Astrocyte (in vitro differentiated cells and primary cell): ENCODE measurements at places on chromosomes 3 and 15. TPM values are rescaled to one million over a fixed set of nuclear protein-coding genes. Genes with fewer than 3 reads are reported as not detected.

The MUC13 gene
- not detected in 2 replicates for total RNA-seq

DNA sequence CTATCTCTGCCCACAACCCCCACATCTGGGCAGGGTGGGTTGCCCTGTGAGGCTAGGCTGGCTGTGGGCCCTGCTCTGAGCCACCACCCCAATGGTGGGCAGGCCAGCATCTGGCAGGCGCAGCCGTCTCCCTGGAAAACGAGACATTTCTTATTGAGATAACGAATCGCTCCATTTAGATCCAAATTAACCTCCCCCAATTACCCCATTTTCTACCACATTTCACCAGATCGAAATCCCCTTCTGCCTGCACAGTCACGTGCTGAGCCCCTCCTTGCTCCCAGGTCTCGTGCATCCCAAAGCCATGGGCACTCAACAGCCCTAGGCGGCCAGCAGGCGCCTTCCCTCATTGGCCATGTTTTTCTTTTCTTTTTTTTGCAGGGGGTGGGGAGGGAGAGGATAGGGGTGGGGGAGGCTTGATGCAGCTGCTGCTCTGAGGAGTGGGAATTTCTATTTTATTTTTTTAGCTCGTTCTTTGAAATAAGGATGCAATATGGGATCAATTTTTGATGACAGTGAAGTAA, 53.0 kb upstream of the TMEM115 start:
- no peaks in the 10 kb centered on the region for H3K4me1 ChIP-seq
- no peaks in the 10 kb centered on the region for H3K36me3 ChIP-seq
- H3K4me3 ChIP-seq: no peak overlapping the region
- no peak overlapping the region for H3K27ac ChIP-seq
- DNase-seq: no peak
- H3K27me3 ChIP-seq: peaks cover 4% of the 10 kb centered on the region

The FBLN2 gene
- total RNA-seq: 36.6 and 57.3 TPM in 2 replicates

- H3K27ac ChIP-seq: no peak overlapping the region
- peaks cover 24% of the 10 kb centered on the region for H3K36me3 ChIP-seq
- no peak for DNase-seq
- H3K27me3 ChIP-seq: no peaks in the 10 kb centered on the region
Observed at GRCh38 chr3:123110282-123110975, 43.6 kb downstream of the PDIA5 start.

DNA sequence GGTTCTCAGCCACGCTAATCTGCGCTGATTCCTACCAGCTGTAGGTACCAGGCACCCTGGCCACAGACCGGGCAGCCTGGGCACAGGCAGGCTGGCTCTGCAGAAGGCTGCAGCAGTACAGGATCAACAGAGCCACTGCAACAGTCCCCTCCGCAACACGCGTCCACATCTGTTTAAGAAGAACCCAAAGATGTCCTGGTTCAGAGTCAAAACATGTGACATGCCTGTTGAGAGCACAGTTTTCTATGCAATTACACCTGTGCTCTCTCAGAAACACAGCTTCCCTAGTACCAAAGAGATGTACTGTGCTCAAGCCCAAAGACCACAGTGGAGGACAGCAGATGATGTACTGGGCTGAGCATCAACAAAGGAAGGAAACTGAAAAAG, 18.8 kb downstream of the LRIG1 start:
- no peak overlapping the region for H3K27ac ChIP-seq
- H3K4me3 ChIP-seq: no peak overlapping the region
- H3K4me1 ChIP-seq: peaks cover 68% of the 10 kb centered on the region
- DNase-seq: no peak
- no peaks in the 10 kb centered on the region for H3K36me3 ChIP-seq

DNA sequence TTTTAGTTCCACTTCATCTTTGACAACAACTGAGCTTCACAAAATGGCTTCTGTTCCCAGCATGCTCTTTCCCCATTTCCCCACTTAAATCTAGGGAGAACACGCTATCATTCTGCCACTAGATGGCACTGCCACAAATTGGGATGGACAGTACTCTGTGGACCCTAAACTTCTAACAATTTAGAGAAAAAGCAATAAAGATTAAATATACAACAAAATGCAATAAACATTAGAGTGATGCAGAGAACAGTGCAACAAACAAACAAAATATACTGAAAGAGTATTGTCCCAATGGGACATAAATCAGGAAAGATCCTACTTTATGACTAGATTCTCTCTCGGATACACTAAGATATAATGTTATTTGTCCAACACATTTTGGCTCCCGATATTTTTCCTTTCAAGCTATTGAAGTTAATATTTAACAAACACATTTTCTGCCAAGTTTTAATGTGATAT, 169.7 kb upstream of the TMCO5A start:
- H3K27me3 ChIP-seq: no peaks in the 10 kb centered on the region
- H3K36me3 ChIP-seq: no peaks in the 10 kb centered on the region
- no peak overlapping the region for H3K4me3 ChIP-seq
- DNase-seq: peak; percentile 34
- H3K4me1 ChIP-seq: peaks cover 4% of the 10 kb centered on the region

GRCh38 chr15:25739687-25740121, 123.4 kb downstream of the ATP10A start:
- H3K4me1 ChIP-seq: peaks cover 12% of the 10 kb centered on the region
- no peaks in the 10 kb centered on the region for H3K36me3 ChIP-seq
- no peak overlapping the region for H3K4me3 ChIP-seq
- no peaks in the 10 kb centered on the region for H3K27me3 ChIP-seq
- no peak overlapping the region for H3K27ac ChIP-seq

The GOLGA6L7 gene
- total RNA-seq: not detected in 2 replicates

DNA sequence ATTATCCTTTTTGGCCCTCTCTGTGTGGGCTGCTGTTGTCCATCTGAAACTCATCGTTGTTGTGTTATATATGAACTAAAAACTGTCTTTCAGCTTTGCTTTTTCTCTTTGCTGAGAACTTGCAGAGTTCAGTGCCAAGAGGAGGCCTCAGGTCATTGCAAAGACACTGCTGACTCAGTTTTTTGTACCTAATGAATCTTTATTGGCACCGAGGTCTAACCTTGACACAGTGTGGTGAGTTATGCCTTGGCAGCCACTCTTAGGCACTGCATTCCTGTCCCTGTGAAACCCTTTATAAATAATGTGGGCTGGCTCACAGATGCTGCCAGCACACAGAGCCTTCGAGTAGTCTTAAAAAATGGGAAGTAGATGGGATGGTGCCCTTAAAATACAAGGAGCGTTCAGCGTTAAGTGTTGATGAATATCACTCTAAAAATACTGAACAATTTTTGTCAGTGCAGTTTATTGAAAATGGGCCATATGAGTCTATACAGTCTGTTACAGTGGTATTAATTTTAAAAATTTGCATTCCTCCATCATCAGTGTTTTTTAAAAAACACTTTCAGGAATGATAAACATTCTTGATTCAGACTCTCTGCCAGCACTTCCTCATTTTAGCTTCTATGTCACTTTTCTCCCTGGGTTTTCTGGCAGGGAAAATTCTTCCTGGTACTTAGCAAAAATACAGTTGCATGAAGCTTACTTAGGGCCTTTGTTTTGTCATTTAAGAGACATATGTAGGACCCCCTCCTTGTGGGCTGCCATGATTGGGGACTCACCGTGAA, 234.1 kb downstream of the CACNA2D3 start:
- H3K36me3 ChIP-seq: no peaks in the 10 kb centered on the region
- peaks cover 5% of the 10 kb centered on the region for H3K4me1 ChIP-seq
- H3K27me3 ChIP-seq: no peaks in the 10 kb centered on the region
- H3K27ac ChIP-seq: no peak overlapping the region

GRCh38 chr3:169028716-169029115, 634.8 kb downstream of the MECOM start:
- H3K27ac ChIP-seq: peak overlapping the region; percentile 31
- DNase-seq: peak; percentile 34
- H3K27me3 ChIP-seq: no peaks in the 10 kb centered on the region
- H3K36me3 ChIP-seq: no peaks in the 10 kb centered on the region
- H3K4me3 ChIP-seq: no peak overlapping the region
- H3K4me1 ChIP-seq: peaks cover 20% of the 10 kb centered on the region

- H3K4me1 ChIP-seq: no peaks in the 10 kb centered on the region
- no peaks in the 10 kb centered on the region for H3K27me3 ChIP-seq
- no peak overlapping the region for H3K4me3 ChIP-seq
- no peaks in the 10 kb centered on the region for H3K36me3 ChIP-seq
Observed at GRCh38 chr15:52306270-52306669, 10.7 kb upstream of the MYO5C start.

DNA sequence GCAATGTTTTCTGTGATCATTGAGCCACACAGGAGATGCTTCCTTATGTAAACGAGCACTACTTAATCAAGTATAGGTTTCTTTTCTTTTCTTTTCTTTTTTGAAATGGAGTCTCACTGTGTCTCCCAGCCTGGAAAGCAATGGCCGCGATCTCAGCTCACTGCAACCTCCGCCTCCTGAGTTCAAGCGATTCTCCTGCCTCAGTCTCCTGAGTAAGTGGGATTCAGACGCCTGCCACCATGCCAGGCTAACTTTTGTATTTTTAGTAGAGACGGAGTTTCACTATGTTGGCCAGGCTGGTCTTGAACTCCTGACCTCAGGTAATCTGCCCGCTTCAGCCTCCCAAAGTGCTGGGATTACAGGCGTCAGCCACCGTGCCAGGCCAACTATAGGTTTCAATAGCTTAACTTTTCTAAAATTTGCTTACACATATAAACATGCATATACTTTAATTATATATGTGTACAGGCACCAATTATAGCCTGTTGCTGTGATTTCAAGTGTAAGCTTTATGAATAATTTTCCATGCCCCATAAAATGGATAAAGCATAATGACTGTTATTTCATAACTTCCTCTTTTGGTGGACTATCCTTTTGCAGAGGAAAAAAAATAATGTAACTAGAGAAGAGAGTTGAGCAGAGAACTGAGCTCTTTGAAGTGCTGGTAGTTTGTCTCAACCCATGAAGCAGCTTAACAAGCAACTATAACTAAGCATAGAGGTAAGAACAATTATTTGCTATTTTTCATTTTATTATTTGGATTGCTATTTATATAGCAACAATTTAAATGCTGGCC, 24.8 kb upstream of the MBNL1 start:
- no peaks in the 10 kb centered on the region for H3K4me1 ChIP-seq
- no peak for DNase-seq

The ZNF620 gene
- 2.9 and 4.2 TPM in 2 replicates for total RNA-seq

The CFAP20DC gene
- 0.57 and 0.89 TPM in 2 replicates for total RNA-seq

The GOLGA8J gene
- total RNA-seq: 0.67 TPM in 1 of 2 replicates, not detected in the other

DNA sequence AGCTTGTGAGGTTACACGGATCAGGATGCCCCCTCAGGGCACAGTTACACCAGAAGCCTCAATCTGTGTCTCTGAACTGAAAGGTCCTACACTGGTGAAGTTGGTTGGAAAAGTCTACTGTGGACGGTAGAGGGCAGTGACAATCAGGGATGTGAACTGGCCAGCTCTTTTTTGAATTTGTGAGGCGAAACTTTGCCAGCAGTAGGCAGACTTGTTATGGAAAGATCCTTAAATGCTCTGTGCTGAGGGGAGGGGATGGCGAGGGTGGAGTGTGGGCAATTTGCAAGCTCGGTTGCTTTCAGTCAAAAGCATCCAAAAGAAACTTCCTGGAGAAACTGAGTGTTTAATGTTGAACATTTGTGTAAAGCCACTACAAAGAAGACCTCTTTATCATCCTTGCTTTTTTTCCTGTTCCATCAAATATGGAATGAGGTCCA, 127.4 kb upstream of the ABHD17C start:
- peaks cover 22% of the 10 kb centered on the region for H3K4me1 ChIP-seq
- H3K36me3 ChIP-seq: no peaks in the 10 kb centered on the region
- DNase-seq: peak; percentile 76
- no peak overlapping the region for H3K4me3 ChIP-seq

DNA sequence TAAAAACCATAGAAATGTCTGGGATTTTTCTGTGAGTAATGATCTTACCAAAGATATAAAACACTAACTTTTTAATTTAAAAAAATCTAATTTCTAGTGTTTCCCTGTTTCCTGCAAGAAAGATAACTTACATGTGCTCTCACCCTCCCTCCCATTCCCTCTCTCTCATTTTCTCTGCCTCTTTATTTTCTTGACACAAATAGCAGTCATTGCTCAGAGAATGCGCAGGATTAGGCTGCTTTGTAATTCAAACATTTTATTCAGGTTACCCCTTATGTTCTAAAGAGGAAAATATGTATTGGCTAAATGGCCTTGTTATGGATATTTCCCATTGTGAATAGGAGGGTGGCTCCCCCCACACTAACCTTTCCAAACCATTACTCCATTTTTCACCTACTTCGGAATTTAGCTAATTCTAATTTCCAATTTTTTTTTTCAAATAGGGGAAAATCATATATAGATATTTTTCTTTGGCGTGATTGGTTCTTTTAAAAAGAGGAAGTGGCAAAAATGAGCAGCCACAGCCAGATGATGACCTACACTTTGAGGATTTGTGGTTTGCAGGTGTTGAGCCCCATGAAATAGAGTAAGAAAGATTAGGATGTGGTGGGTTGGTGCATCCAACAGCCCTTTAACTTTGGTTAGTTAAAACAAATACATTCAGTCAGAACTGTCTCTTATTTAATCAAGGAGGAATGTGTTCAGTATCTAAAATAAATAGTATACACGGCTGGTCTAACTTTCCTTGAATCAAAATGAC, 554.4 kb downstream of the IGSF11 start:
- H3K4me3 ChIP-seq: no peak overlapping the region
- no peaks in the 10 kb centered on the region for H3K36me3 ChIP-seq
- no peaks in the 10 kb centered on the region for H3K27me3 ChIP-seq
- no peaks in the 10 kb centered on the region for H3K4me1 ChIP-seq
- no peak for DNase-seq

DNA sequence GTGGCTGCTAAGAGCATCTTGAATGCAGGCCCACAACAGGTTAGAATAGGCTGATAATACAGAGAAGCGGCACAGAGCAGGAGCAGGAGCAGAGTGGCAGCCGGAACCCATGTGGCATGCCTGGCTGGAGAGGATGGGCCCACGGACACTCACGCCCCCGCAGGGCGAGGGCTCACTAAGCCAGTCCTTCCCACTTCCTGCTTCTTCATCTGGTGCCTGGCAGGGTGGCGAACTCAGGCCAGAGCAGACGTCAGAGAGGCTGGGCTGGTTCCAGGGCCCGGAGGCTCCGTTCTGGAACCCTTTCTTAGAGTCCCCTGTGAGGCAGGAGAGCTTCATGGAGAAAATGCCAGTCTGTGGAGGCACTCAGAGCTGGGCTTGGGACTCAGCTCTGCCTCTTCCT, 195.1 kb downstream of the NTRK3 start:
- H3K27ac ChIP-seq: no peak overlapping the region
- no peaks in the 10 kb centered on the region for H3K27me3 ChIP-seq
- no peaks in the 10 kb centered on the region for H3K4me1 ChIP-seq
- no peaks in the 10 kb centered on the region for H3K36me3 ChIP-seq
- no peak for DNase-seq
- H3K4me3 ChIP-seq: no peak overlapping the region

GRCh38 chr3:122921791-122922651, 105.5 kb downstream of the SEMA5B start:
- peaks cover 27% of the 10 kb centered on the region for H3K27me3 ChIP-seq
- no peaks in the 10 kb centered on the region for H3K36me3 ChIP-seq
- no peak overlapping the region for H3K27ac ChIP-seq
- no peak for DNase-seq

DNA sequence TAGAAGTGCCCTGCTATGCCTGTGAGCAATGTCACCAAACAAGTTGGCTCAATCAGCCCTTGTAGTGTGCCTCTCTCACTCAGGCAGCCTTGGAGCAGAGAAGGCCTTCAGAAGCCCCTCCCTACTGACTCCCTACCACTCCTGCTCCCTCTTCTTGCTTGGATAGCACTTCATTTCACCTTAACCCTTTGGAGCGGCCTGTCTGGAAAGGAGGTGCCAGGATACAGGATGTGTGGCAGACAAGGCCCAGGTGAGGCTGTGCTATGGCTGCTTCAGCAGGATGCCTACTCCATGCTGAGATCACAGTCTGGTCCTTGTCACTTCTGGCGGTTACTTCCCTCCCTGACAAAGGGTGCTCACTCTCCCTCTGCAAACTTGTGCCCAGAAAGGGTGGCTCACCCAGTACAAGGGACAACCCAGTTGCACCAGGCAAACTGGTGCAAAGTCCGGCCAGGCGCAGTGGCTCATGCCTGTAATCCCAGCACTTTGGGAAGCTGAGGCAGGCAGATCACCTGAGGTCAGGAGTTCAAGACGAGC, 1.1 kb downstream of the MON1A start:
- H3K36me3 ChIP-seq: no peaks in the 10 kb centered on the region
- DNase-seq: no peak
- H3K4me3 ChIP-seq: no peak overlapping the region

The ETV5 gene
- total RNA-seq: 55.3 and 58.3 TPM in 2 replicates
